Activated T-helper 17 cell treated with anti-CD3 and anti-CD28 coated beads, Interleukin-2, amount 50 U/mL, for 72 hours (primary cell): ENCODE measurements at places on chromosomes 3 and 15. TPM values are rescaled to one million over a fixed set of nuclear protein-coding genes. Genes with fewer than 3 reads are reported as not detected.

GRCh38 chr15:34794590-34795206 is 651 bp downstream of the ACTC1 start:
- no peak for ATAC-seq

DNA sequence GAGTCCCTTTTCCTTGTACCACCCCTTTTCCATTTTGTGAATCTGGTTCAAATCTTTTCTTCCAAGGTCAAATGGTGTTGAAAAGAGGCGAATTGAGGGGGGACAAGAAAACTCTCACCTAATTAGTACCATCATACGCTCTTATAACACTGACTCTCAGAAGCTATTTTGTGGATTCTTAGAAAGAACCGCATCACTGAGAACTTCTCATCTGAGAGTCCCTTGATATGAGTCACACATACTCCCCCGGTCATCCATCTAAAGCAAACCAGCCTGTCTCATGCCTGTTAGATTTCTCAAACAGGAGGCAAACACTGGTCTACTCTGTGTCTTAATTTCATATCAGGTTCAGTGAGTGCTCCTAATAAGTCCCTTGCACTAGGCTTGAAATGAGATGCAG is 76.5 kb upstream of the SPRED1 start:
- ATAC-seq = no peak

DNA sequence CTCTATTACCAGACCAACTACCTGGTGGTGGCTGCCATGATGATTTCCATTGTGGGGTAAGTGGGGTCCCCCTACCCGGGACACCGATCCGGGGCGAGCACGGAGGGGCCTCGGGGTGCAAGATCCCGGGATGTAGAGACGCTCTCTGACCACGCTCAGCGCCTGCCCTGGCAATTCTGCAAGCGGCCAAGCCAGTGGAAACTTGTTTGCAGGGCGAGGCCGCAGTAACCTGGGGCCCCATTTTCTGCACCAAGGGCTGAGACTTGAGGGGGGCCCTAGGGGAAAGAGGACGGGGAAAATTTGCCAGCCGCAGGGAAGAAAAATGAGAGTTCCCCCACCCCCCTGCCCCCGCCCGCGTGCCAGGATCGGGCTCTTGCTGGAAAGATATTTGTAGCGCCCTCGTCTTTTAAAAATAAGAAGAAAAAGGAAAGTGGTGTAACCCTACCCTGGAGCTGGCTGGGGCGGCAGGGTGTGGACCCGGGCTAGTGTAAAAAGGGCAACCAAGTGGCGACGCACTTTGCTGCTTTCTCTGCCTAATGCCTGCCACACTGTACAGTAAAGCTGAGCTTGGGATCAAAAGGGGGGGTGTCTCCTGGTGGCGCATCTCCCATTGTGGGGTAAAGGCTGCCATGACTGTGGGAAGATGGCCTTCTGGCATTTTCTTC is 563 bp downstream of the ARL6IP5 start:
- ATAC-seq = no peak

DNA sequence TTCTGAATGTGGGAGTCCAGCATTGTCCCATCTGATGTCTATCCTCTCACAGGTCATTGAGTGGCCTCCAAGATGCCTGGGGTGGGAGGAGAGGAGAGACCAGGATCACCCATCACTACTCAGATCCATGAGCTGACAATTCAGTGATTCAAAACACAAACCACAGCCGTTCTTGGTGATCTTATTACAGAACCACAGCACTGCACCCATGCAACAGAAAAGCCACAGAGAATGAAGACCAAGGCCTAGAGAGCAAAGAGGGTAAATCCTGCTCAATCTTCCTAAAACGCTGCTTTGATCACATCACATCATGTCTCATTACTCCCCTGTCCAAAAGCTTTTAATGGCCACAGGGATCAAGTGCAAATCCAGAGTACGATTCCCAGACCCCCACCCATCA is 23.5 kb downstream of the ANP32A start:
- ATAC-seq = peak; percentile 81

GRCh38 chr3:95887114-95887513 is 927.3 kb upstream of the EPHA6 start:
- no peak for ATAC-seq

The IVD gene
- 48.8 TPM for total RNA-seq

DNA sequence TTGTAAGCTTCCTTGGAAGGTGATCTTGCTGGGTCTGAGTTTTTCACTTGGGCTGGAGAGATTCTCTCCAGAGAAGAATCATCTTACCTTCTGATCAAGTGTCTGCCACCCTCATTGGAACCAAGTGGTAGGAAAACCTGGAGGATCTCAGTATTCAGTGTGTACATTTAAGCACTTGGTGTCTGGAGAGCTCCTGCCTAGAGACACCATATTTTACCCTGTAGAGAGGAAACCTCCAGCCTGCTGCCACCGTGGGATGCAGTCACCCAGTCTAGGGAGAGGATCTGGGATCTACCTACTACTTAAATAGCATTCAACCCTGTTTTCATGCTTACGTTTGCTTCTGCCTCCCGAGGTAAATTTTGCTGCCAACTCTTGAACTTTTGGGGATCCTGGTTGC is 274.3 kb downstream of the SV2B start:
- no peak for ATAC-seq

GRCh38 chr15:72685925-72686794 is at the start of the genes BBS4 and HIGD2B:
Gene BBS4, plus strand, starts transcription at chr15:72686207. Its CDS starts 21 bp downstream, at chr15:72686228.
Gene HIGD2B, minus strand, starts transcription at chr15:72686182. Its CDS starts 9,808 bp downstream, at chr15:72676374.
- peak; percentile 99 for ATAC-seq

The OIP5 gene
- total RNA-seq = 9.2 TPM

DNA sequence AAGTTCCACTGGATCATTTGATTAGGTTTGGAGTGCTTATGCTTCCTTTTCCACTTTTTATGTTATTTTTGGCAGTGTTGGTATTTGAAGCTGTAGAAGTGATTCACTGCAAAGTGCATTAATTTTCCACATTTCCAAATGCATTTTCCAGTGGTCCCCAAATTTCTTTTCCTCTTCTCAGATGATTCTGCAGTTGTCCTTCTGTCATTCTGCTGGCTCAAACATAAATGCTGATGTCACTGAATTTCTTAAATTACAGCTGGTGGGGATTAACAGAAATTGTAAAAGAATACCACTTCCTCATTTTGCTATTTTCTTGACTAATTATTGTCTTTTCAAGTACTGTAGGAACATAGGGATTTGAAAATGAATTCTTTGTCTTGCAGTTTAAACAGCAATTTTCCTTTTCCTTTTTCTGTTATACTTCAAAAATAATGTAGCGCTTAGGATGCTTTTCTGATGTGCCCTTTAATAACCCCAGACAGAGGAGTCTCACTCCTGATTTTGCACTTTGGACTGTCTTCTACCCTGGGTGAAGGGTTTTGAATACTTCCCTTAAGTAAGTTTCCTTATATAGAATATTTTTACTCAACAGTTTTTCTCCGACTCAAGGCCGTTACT is 25.0 kb downstream of the MITF start:
- ATAC-seq = no peak

GRCh38 chr3:98027085-98027446 is 8.0 kb downstream of the GABRR3 start:
- ATAC-seq = no peak

The CCR9 gene
- 0.15 TPM for total RNA-seq

DNA sequence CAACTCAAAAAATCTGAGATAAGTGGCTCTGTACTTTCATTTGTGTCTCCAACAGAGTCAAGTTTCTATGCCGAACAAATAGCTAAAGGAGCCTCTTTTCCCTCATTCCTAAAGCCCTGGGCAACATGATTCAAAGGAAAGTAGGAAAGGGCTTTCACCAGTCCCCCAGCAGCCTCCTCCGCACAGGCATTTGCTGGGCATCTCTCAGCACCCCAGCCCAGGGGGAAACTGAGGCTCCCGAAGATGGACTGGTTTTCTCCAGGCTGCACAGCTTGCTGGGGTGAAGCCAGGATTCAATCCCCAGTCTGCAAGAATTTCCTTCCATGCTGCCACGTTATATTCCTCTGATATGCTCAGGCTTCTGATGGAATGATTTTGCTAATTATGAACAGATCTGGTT is 163.8 kb downstream of the OCA2 start:
- ATAC-seq = no peak

- no peak for ATAC-seq
Measured at GRCh38 chr15:25773248-25773647, 89.9 kb downstream of the ATP10A start.

The FBXW12 gene
- total RNA-seq = not detected

GRCh38 chr15:100588638-100589242 is 13.2 kb downstream of the LINS1 start:
- no peak for ATAC-seq

GRCh38 chr3:133965013-133965570 is 64.6 kb downstream of the SLCO2A1 start:
- no peak for ATAC-seq

The CASR gene
- total RNA-seq = 0.82 TPM

The SERPINI2 gene
- total RNA-seq = not detected

The C2CD4B gene
- 1.5 TPM for total RNA-seq

DNA sequence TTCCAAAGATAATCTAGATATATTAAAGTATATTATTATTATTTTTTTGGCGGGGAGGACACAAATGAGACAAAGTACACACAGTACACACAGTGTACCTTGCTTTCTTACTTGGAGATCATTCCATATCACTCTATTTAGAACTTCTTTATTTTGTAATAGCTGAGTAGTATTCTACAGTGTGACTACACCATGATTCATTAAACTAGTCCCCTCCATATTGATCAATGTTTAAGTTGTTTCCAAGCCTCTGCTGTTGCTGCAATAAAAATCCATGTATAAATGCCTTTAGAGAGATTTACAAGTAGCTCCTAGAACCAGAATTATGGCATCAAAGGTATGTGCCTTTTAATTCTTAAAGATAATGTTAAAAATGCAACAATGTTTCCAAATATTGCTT is 38.8 kb downstream of the PYGO1 start:
- ATAC-seq = no peak

DNA sequence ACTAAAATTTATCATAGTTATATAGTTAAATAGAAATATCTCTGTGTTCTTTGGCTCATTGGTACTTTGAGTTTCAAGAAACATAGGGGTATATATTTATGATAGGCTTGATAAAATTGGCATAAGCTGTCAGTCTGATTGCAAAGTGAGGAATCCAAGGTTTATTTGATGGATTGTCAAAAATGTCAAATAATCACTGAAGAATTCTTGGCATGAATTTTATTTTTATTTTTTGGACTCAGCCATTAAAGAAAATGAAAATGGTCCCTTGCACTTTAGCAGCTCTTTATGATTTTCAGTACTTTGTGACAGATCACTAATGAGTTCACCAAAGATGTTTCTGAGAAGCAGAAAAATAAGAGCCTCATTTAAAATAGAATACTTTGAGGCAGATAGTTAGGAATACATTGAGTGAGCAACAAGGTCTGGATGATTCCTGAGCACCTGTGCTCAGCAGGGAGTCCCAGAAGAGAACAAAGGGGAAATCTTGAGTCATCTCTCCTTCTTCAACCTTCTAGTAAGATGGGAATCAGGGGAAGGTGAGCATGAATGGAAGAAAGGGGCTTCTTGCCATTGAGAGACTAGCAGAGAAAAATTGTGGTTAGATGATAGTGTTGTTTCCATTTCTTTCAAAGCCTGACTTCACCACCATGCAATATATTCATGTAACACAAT is 85.3 kb upstream of the VEPH1 start:
- ATAC-seq = no peak

The BOC gene
- total RNA-seq = not detected

DNA sequence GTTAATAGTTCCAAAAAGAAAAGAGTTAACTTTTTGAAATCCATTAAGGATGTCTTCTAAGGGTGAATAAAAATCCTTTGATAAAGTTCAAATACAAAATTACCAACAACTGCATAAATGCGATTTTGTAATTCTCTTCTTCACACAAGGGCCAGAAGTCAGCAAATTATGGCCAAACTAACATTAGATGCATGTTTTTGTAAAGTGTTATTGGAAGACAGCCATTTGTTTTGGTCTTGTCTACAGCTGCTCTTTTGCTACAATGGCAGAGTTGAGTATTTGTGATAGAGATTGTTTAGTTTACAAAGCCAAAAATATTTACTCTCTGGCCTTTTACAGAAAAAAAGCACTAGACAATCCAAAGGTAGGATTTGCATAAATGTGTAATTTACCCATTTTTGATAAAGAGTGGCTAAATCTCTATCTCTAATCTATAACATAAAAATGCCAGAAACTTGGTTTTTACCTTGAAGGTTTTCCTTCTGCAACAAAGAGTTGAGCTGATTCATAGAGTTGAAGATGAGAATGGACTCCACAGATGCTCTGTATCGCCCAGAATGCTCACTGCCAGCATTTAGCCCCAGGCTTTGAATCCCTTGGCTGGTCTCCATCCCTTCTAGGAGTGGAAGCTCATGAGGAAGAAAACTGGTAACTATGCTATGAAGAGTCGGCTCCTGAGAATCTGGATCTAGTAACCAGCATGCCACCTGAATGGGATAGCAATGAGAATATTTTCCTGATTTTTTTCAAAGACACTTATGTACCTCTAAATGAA is 64.5 kb downstream of the POLQ start:
- no peak for ATAC-seq

DNA sequence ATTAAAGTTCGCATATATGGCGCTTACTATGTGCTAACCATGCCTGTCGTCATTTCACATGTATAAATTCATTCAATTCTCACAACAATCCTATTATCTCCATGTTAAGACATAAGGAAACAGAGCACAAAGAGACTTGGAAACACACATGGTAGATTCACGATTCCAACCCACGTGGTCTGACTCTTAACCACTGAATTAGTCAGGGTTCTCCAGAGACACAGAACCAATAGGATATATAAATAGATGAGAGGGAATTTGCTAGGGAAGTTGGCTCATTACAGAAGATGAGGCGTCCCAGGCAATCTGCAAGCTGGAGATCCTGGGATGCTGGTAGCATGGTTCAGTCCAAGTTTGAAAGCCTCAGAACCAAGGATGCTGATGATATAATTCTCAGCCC is 765.3 kb downstream of the TBL1XR1 start:
- ATAC-seq = no peak

GRCh38 chr3:120567370-120568201 is 28.6 kb upstream of the NDUFB4 start:
- no peak for ATAC-seq

- ATAC-seq = no peak
Measured at GRCh38 chr3:168123201-168124176, 27.8 kb upstream of the GOLIM4 start.

DNA sequence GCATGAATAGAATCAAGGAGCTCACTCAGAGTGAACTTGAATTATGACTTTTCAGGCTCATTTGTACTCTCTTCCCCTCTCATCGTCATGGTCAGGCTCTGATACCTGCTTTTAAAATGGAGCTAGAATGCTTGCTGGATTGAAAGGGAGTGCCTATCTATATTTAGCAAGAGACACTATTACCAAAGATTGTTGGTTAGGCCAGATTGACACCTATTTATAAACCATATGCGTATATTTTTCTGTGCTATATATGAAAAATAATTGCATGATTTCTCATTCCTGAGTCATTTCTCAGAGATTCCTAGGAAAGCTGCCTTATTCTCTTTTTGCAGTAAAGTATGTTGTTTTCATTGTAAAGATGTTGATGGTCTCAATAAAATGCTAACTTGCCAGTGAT is 9.6 kb downstream of the CCNDBP1 start:
- no peak for ATAC-seq

- ATAC-seq = peak; percentile 20
Measured at GRCh38 chr3:39291903-39292329, 12.1 kb upstream of the CX3CR1 start.

GRCh38 chr3:127488740-127489139 is 101.8 kb downstream of the TPRA1 start:
- ATAC-seq = no peak
